HCEC 1CT (cell line): ENCODE measurements at places on chromosomes 5 and 9.

- DNase-seq = no peak
Observed at GRCh38 chr5:1019001-1019905, 10.7 kb downstream of the NKD2 start.

DNA sequence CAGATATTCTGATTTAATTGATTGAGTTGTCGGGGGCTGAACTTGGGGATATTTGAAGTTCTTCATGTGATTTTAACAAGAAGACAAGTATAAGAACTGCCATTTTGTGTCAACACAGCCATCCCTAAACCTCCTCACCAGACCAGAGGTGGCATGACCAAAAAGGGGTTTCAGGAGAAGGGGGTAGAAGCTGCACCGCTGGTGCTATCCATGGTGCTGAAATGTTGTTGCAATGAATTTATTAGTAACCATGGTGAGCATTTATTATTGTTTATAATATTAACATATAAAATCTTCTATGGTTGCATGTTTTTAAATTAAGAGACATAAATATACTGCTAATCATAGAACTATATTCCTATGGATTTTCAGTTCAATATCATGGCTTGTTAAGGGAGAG lies 72.3 kb downstream of the GNA14 start:
- peak; percentile 17 for DNase-seq

- peak; percentile 79 for DNase-seq
Observed at GRCh38 chr5:125412561-125413495, 666.4 kb upstream of the ZNF608 start.

GRCh38 chr5:7850395-7851239 lies at the start of gene CFAP90:
Gene CFAP90, minus strand, starts transcription at chr5:7851133. Its CDS starts 112 bp downstream, at chr5:7851021.
- no peak for DNase-seq

DNA sequence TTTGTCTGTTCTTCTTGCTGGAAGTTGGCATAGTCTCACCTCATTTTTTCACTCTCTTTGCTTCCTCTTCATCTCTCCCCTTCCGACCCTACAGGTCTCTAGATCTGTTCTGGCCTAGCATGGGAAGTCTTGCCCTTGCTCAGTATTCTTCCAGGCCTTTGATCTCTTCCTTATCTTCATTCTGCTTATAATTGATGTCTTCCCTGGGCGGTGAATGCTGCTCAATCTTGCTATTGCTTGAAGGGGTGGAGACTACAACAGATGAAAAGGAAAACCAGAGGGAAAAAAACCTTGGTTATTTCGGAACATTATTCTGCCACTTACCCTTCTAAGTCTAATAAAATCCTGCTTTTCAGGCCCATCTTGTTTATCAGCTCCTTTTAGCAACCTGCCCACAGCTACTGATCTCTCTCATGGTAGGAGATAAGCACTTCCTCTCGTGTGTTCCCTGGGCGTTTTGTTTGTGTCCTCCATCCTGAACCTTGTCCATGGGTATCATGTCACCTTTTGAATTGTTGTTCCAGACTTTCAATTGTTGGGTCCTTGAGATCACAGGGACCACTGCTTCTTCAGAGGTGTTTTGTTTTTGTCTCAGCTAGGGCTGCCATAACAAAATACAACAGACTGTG lies 375.6 kb downstream of the ADGRV1 start:
- DNase-seq = no peak

GRCh38 chr9:34783951-34784487 lies 74.1 kb upstream of the CCL21 start:
- DNase-seq = no peak

- peak; percentile 84 for DNase-seq
Observed at GRCh38 chr9:114110180-114110579, 11.1 kb upstream of the KIF12 start.

DNA sequence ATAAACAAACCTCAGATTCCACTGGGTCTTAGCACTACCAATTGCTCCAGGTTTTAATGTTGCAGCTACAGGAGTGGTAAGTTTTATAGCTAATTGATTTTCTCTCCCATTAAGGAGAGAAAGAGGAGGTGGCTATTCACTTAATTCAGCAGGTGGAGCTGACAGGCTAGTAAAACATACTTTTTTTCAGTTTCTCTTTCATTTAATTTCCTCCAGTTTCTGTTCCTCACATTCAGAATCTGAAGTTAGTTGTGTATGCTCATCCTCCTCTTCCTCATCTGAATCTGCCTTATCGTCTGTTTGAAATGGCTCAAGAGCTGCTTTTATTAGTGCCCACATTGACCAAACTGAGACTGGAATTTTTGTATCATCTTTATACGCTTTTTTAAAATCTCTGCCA lies 98.0 kb downstream of the PLPPR1 start:
- no peak for DNase-seq

DNA sequence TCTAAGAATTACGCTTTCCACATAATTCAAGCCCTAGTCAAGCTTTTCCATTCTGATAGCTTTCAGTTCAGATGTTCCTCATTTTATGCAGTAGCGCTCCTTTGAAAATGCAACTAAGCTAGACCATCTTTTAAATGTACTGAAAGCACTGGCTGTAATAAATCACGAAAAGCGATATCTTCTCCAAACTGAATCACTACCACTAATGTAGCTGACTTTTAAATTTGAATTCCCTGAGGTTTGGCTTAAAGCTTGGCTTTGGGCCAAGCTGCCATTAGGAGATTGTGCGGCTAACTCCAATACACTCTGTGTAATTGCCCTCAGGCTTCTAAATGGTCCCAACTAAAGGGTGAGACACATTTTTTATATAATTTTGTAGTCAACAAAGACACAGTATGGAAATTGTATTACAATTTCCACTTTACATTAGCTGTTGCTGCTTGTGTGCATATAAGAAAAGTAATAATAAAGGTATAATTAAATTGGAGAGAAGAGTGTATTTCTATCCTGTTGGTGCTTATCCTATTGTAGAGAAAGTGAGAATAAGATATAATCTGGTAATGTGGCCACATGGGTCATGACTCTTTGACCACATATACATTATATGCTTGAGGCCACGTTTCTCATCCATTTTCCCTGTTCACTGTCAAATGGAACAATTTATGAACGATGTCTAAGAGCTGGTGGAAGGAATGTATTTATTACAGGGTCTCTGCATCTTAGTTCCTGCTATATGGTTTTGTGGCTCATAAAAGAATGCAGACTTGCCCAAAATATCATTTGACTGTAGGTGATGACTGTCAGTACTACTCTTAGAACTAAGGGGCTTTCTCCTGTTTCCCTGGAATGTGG lies 118.7 kb upstream of the TAF11L2 start:
- no peak for DNase-seq

GRCh38 chr5:28864006-28864405 lies 1825.6 kb upstream of the CDH9 start:
- DNase-seq = no peak

GRCh38 chr9:108056084-108056804 lies 566.7 kb upstream of the KLF4 start:
- DNase-seq = peak; percentile 85

GRCh38 chr9:91187965-91188344 lies 173.8 kb downstream of the AUH start:
- peak; percentile 38 for DNase-seq

- DNase-seq = no peak
Observed at GRCh38 chr9:85038061-85038460, 368.5 kb downstream of the NTRK2 start.

DNA sequence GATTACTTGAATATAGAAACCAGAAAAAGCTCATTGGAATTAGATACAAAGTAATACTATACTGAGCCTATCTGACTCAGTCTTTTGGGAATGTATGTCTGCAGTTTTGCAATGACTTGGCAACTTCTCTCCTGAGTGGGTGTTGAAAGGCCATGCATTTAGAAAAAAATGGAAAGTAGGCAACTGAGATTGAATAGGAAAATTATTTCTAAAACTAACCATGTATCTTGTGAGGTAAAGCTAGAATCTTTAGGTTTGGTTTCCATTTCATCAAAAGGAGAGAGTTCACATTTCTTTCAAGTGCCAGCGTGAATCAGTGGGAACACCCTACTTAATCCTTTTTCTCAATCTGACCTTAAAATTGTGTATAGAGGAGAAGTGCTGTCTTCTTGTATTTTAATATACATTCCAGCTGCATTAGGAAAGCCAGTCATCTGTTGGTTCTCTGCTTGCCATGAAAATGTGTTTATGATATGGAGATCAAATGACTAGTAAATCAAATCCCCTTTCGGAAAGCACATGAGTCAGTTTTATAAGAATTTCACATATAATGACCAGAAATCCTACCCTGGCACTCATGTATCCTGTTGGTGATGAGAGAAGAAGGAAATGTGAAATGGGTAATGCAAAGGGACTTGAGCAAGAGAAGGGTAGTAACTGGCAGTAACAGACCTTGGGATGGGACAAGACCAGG lies 30.4 kb downstream of the NFX1 start:
- DNase-seq = peak; percentile 98

GRCh38 chr5:153043886-153044285 lies 446.6 kb upstream of the GRIA1 start:
- DNase-seq = peak; percentile 56

GRCh38 chr5:146620669-146621051 lies 104.7 kb upstream of the GPR151 start:
- no peak for DNase-seq

DNA sequence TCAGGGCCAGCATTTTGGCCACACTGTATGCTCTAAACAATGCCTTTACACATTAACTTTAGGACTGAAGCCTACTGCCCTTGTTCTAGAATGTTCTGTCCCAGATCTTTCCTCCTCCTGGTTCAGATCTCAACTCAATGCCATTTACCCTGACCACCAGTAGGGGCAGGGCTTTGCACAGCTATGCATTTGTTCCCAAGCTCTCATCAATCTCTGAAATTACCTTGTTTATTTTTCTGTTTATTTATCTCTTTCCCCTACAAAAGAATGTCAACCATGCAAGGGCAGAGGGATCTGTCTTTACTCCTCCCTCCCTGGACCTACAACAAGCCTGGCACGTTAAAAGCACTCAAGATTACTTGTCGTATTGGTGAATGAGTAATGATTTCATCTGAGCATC lies 612.9 kb downstream of the BNC2 start:
- DNase-seq = no peak

GRCh38 chr9:99103054-99103895 lies 1.6 kb upstream of the TGFBR1 start:
- no peak for DNase-seq

DNA sequence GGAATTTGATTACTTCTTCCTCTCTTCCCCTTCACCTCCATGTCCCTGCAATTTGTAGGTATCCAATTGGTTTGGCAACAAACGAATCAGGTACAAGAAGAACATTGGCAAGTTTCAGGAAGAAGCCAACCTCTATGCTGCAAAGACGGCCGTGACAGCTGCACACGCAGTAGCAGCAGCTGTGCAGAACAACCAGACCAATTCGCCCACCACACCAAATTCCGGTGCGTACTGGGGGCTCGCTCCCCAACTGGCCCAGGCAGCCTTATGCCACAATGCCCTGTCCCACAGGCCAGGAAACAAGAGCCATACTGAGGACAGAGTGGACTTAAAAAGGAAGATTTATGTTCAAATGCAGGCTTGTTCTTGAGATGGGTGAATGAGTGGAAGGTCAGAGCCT lies 213.5 kb downstream of the PBX3 start:
- no peak for DNase-seq

DNA sequence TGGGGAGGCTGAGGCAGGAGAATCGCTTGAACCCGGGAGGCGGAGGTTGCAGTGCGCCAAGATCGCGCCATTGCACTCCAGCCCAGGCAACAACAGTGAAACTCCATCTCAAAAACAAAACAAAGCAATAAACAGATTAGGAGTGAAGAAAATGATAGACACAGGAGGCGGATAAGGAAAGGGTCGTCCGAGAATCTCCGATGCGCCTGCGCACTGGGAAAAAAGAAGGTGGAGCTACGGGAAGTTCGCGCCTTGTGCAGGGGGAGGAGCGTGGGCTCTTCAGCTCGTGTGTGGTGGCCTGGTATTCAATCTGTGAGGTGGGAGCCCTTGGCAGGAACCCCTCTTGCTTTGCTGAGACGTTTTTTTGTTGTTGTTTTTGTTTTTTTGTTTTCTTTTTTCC lies 47.3 kb downstream of the GNA14 start:
- DNase-seq = no peak

GRCh38 chr5:94192658-94193391 lies 425.6 kb downstream of the KIAA0825 start:
- DNase-seq = no peak

- no peak for DNase-seq
Observed at GRCh38 chr5:67996596-67996995, 219.0 kb upstream of the PIK3R1 start.

DNA sequence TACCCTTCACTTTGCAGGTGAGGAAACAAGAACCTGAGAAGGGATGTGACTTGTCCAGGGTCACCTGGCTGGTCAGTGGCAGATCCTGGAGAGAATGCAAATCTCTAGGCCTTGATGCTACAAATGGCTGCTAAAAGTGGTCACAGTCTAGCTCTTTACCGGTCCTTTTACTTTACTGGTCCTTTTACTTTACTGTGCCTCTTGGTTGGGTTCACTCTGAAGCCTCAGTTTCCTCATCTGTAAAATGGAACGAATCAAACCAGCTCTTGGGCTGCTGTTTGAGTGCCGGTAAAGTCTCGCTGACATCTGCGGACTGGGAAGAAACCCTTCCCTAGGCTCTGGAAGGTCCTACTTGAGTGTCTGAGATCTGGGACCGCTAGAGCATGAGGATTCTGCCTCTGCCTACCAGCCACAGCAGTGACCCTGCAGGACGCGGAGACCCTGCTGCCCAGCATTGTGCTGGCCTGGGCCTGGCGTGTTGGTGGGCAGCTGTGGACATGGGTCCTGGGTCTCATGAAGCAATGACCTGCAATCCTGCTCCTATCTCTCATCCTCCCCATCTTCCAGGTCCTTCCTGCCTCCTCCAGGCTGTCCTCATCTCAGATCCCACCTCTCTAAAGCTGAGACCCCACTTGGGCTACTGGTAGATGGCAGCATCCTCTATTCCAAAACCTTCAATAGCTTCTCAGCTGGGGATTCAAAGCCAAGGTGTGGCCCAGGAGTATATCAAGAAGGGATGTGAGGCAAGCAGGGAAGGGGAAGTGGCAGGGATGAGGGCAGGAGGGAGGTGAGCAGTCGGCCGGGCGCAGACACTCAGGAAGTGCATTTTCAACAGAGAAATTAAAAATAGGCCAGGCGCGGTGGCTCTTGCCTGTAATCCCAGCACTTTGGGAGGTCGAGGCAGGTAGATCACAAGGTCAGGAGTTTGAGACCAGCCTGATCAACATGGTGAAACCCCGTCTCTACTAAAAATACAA lies 13.3 kb downstream of the CORO2A start:
- DNase-seq = no peak

DNA sequence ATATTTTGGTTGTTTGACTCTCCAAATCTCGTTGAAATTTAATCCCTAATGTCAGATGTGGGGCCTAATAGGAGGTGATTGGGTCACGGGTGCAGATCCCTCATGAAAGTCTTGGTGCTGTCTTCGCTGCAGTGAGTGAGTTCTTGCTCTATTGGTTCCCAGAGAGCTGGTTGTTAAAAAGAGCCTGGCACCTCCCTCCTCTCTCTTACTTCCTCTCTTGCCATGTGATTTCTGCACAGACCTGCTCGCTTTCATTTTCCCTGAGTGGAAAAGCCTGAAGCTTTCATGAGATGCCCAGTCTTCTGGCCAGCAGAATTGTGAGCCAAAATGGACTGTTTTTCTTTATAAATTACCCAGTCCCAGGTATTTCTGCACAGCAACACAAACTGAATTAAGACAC lies 221.6 kb downstream of the MAT2B start:
- no peak for DNase-seq

GRCh38 chr5:6814816-6815215 lies 101.6 kb downstream of the TENT4A start:
- no peak for DNase-seq

- no peak for DNase-seq
Observed at GRCh38 chr9:80948876-80949275, 740.5 kb downstream of the TLE1 start.
